ENCODE measurements at places on chromosomes 13 and 19.

GRCh38 chr13:67221630-67222226 is 8.4 kb downstream of the PCDH9 start:
- no peak for DNase-seq

GRCh38 chr19:34654796-34655195 is 22.2 kb downstream of the SCGB2B2 start:
- no peak for DNase-seq

GRCh38 chr13:51549050-51549449 is 35.2 kb upstream of the WDFY2 start:
- DNase-seq = no peak

- DNase-seq = no peak
These were observed 2.8 kb downstream of the MADCAM1 start for GRCh38 chr19:498977-499623.

- DNase-seq = no peak
These were observed 580 bp downstream of the AP2A1 start for GRCh38 chr19:49767381-49767780.

GRCh38 chr13:95620030-95620824 is 24.3 kb downstream of the DZIP1 start:
- DNase-seq = no peak

GRCh38 chr13:83453300-83453699 is 429.0 kb downstream of the SLITRK1 start:
- no peak for DNase-seq

DNA sequence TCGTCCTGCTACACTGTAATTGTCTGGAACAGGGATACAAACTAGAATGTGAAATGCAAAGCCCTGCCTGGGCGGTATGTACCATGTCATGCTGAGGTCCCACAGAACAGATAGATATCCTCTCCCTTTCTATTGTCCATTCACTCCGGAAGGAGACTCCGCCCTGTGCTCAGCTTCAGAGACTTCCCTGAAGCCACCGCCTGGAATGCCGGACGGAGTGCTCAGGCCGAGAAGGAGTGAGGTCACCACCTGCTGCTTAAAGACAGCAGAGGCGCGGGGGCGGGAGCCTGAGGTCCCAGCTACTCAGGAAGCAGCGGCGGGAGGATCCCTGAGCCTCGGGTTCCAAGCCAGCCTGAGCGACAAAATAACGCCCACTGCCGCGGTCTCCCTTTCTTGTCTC is 890 bp upstream of the ZNF611 start:
- peak; percentile 36 for DNase-seq

DNA sequence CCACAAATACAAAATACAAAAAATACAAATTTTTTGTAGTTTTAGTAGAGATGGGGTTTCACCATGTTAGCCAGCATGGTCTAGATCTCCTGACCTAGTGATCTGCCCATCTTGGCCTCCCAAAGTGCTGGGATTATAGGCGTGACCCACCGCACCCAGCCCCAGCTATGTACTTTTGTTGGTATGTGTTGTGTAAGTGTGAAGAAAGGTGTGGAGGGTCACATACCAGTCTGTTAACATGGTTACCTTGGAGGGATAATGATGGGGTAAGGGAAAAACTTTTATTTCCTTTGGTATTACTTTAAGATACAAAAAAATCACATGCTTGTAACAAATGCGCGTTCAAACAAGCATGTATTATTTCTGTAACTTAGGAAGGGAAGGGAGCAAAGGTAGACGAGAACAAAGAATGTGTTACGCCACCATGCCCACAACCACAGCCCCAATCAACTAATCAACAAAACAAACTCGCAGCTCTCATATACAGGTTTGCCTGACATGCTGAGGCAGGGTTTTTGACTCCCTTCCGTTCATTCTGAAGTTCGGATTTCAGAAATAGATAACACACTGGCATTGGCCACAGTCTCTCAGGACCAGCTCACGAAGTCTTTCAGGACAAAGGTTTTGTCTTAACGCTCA is 13.5 kb upstream of the VWA8 start:
- DNase-seq = no peak

DNA sequence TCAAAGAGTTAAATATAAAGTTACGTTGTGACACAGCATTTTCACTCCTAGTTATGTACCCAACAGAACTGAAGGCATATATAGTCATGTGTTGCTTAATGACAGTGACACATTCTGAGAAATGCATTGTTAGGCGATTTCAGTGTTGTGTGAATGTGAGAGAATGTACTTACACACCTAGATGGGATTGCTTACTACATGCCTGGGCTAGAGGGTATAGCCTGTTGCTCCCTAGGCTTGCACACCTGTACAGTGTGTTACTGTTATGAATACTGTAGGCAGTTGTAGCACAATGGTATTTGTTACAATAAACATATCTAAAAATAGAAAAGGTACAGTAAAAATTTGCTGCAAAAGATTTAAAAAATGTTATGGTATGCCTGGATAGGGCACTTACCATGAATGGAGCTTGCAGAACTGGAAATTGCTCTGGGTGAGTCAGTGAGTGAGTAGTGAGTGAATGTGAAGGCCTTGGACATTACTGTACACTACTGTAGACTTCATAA is 89.2 kb downstream of the DHRS12 start:
- DNase-seq = no peak

- no peak for DNase-seq
These were observed 3.9 kb upstream of the ATP11A start for GRCh38 chr13:112685896-112686295.

DNA sequence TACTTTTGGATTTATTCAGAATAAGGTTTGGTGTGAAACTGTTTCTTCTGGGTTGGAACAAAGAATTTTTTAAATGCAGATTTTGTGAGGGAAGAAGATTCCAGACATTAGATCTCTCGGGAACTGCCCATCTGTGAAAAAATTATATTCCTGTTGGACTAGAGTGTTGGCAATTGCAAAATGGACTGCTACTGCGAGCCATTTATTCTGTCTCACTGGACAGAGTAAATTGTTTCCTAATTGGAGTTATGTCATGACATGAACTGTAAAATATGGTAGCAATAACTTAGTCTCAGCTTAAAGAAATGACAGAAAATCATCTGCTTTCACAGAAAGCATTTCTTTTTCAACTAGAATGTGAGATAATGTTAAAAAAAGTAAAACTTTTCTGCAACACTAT is 86.0 kb upstream of the MYCBP2 start:
- no peak for DNase-seq

GRCh38 chr13:41286370-41286769 is 23.0 kb upstream of the MTRF1 start:
- DNase-seq = no peak

DNA sequence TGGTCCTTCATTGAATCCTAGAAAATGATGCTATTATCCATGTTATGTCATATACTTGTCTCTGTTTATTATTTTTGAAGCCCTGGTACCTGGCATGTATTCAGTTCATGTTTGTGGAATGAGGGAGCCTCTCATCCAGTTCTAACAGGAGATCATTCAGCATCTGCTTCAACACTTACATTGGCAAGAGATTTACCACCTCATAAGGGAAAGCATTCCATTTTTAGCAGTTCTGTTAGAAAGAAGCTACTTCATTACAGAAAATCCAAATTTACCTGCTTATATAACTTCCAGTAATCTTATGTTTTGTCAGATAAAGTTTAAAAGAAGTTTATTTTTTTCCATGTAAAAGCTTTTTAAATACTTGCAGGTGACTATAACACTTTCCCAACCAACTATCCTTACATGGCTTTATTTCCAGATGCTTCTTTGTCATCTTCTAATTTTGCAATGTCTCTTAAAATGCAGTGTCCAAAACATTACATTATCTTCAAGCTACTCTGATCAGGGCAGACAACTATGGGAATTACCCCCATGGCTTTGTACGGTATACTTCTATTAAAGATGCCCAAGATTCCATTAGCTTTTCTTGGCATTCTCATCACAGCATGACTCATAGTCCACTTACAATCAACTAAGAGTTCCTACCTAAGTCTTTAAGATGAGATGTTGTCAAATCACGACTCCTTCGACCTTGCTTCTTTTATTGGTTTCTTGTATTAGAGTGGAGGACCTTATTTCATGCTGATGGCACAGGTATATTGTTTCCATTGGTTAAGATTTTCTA is 262.1 kb downstream of the PCDH9 start:
- no peak for DNase-seq

GRCh38 chr19:29590278-29590677 is 15.8 kb upstream of the POP4 start:
- DNase-seq = no peak

- DNase-seq = no peak
These were observed 584 bp downstream of the SMG9 start for GRCh38 chr19:43754253-43754502.

DNA sequence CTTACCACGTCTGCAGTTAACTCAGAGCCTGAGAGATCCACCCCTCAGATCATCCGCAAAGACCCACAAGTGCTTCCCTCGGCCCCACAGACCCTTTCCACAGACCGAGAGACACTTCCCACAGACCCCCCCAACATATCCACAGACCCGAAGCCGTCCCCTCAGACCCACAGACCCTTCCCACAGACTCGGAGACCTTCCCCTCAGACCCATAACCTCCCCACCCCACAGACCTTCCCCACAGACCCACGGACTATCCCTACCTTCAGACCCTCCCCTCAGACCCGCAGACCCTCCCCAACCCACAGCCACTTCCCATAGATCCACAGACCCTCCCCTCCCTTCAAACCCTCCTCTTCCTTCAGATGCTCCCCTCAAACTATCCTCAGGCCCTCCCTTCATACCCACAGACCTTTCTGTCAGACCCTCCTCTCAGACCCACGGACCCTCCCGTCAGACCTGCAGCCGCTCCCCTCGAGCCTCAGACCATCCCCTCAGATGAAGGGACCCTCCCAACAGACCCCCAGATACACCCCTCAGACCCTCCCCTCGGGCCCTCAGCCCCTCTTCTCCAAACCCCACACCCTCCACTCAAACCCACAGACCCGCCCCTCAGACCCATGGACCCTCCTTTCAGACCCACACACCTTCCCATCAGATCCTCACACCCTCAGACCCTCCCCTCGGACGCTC is 20.1 kb upstream of the TFDP1 start:
- no peak for DNase-seq

DNA sequence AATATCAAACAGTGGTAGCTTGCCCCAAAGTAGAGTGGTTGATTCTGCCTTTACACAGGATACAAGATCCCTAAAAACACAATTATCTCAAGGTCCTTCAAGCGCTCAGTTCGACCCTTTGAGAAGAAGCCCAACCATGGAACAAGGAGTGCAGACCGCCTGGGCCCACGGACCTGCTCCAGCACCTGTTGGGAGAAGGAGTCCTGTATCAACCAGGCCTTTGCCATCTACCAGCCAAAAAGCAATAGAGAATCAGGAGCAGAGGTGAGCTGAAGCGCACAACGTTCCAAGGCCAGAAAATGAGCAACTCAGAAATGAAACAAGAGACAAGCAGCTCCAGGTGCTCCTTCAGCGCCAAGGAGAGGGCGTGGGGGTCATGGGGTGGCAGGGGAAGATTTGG is 6.3 kb upstream of the LILRB3 start:
- no peak for DNase-seq

- no peak for DNase-seq
These were observed 112.1 kb downstream of the DLEU7 start for GRCh38 chr13:50731400-50731799.

GRCh38 chr19:3591876-3592613 is 6.8 kb downstream of the GIPC3 start:
- no peak for DNase-seq

- no peak for DNase-seq
These were observed 6.5 kb downstream of the HIF3A start for GRCh38 chr19:46303322-46303690.

GRCh38 chr19:40693150-40693788 is 2.8 kb upstream of the NUMBL start:
- DNase-seq = no peak

GRCh38 chr13:22744688-22745452 is 435.9 kb upstream of the SGCG start:
- no peak for DNase-seq

DNA sequence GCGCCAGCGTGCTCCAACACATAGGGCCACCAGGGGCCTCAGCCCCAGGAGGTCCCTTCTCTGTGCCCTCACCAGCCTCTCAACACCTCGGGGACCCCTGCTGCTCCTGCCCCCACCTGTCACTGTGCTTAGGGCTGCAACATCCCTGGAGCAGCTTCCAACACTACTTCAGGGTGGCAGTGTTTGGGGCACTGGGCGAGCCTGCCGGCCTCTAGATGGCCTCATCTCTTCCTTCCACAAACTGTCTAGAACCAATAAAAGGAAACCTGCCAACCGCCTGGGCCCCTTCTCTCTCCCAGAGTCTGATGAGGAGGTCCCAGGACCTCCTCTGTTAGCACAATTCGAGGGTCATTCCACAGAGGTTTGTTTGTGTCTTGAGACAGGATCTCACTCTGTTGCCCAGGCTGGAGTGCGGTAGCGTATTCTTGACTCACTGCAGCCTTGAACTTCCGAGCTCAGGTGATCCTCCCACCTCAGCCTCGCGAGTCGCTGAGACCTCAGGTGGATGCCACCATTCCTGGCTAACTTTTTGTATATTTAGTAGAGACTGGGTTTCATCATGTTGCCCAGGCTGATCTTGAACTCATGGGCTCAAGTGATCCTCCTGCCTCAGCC is 10.1 kb upstream of the SHD start:
- no peak for DNase-seq

DNA sequence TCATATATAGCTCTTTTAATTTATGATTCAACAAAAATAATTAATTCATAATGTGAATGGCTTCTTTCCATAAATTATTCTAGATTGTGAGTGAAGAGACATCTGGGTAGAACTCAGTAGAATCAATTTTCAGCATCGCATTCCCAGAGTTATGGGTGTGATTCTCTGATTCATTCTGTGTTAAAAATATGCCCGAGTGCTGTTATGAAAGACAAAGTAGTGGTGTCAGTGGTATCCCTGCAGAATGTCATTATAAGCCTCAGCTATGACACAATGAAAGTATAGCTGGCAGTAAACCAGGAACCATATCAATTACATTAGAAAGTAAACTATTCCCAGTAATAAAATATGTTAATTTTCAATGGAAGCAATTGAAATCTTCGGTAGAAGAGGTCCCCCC is 480.5 kb upstream of the SLITRK1 start:
- DNase-seq = no peak

DNA sequence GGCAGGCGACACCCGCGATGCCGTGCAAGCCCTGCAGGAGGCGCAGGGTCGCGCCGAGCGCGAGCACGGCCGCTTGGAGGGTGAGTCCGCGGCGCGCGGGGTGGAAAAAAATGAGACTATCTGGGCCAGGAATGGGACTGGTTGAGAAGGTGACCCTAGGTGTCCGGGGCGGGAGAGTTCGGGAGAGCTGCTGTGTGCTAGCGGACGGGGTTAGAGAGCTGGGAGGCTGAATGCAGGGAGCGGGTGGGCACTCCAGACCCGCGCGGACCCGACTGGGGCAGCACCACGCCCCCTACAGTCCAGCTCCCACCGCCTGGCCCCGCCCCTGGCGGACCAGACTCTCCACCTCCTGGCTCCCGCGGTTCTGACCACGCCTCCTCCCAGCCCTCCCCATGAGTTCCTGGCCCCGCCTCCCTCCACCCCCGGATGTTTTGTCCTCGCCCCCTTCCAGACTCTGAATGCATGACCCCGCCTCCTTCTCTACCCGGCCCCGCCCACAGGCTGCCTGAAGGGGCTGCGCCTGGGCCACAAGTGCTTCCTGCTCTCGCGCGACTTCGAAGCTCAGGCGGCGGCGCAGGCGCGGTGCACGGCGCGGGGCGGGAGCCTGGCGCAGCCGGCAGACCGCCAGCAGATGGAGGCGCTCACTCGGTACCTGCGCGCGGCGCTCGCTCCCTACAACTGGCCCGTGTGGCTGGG is 1.5 kb downstream of the CLEC11A start:
- peak; percentile 100 for DNase-seq
